ENCODE measurements at places on chromosomes 12 and 14.

DNA sequence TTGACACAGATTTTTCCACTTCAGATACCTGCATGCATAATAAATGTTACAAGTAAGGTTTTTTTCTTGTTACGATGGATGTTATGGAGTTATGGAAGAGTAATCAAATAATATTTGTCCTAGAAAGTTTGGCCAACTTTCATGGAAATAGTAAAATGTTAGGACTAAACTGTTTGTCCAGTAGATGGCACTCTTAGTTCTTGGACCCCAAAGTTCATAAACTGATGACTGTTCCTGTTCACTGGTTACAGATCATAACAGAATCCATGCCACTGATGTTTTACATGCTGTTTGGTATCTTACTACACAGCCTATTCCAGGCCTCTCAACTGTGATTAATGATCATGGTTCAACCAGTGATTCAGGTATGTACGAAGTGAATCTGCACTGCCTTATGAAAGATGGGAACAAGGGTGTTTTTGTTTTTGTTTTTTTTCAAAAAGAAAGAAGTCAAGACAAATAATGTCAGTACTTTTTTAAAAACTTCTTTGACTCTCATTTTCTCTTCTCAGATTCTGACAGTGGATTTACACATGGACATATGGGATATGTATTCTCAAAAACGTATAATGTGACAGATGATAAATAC lies 48.8 kb upstream of the SLCO1C1 start:
- DNase-seq: no peak

DNA sequence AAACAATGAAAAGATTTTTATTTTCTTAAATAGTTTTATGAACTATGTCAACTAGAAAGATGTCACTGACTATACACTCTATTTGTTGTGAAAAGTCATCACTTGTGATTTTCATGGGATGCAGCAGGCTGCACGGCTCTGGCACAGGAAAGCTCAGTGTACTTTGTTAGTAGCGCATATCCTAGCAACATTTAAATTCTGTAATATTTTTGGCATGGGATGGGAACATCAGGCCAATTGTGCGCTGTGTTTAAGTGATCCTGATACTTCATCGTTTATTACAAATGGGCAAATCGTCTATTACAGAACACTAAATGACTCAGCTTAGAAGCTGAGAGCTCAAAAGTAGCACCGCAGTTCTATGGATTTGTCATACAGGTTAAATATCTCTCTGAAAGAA lies 60.7 kb upstream of the SAV1 start:
- DNase-seq: no peak

GRCh38 chr12:120496413-120497340 lies 764 bp downstream of the DYNLL1 start:
- peak; percentile 24 for DNase-seq

- DNase-seq: no peak
Measured at GRCh38 chr12:82648259-82648909, 38.3 kb upstream of the TMTC2 start.

- DNase-seq: no peak
Measured at GRCh38 chr12:68113644-68114043, 45.9 kb downstream of the IFNG start.

GRCh38 chr14:33678005-33678404 lies 272.9 kb downstream of the EGLN3 start:
- no peak for DNase-seq

DNA sequence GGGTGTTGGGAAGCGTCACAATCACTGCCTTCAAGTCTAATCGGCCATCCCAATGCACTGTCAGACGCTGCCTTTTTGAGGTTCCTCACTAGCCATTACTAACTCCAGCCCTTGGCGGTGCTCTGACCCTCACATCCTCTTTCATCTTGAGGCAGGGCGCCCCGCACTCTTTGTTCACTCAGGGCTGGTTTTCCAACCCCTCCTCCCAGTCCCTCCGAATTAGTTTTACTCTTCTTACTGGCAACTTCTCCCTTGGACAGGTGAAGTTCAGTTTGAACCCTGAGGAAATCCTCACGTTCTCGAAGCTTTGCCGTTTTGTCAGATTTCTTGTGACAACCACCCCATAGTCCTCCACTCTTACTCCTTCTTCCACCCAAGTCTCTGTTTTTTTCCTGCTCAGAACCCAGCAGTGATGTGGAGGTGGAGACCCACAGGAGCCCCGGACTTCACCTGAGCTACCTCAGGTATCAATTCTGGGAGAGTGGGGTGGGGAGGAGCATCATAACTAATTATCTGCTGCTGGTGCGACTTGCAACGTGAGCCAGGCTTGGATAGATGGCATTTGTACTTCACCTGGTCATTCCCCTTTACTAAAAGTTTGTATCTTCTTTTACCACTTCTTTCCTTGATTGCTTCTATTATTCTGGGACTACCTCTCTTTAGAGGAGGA lies 757 bp downstream of the ZC3H10 start:
- DNase-seq: no peak

- DNase-seq: no peak
Measured at GRCh38 chr14:23896609-23897153, 56.9 kb upstream of the DHRS4 start.

GRCh38 chr14:93543766-93544165 lies 113.0 kb downstream of the UNC79 start:
- DNase-seq: no peak

- DNase-seq: no peak
Measured at GRCh38 chr12:114664651-114665320, 19.2 kb downstream of the TBX3 start.

GRCh38 chr14:105401699-105402098 lies 3.4 kb downstream of the TEX22 start:
- DNase-seq: no peak

DNA sequence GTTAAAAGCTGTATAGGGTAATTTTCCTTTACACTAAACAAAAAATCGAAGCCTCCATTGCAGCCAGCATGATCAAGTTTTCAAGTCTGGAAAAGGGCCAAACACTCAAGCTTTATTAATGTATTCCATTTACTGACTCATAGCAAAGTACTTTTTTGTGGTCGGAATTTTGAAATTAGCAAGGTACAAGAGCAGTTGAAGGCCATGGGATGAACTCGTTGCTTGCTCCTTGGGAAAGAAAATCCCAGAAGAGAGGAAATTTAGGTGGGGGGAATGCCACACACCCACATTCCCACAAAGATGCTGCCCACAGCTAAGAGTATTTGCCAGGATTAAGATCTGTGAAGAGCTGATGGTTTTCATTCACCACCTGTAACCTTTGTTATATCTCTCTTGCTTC lies 333.7 kb downstream of the EGLN3 start:
- no peak for DNase-seq

GRCh38 chr12:53173085-53173715 lies 7.3 kb upstream of the ZNF740 start:
- DNase-seq: no peak

GRCh38 chr12:121295746-121296617 lies 527 bp downstream of the CAMKK2 start:
- DNase-seq: peak; percentile 45

DNA sequence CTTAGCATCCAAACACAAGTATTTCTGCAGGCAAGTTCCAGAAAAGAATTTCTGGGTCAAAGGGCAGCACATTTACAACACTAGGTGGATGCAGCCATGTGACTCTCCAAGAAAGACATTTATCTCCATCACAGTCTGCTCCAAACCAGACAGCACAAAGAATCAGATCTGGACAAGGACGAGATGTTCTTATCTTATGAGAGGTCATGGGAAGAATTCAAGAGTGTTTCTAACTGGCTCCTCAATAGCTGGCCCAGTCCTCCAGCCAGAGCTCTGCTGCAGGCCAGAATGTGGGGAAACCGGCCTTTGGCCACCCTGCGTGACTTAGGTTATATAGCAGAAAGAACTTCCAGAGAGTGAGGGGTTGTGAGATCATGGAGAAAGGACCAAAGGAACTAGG lies 17.4 kb downstream of the TMEM119 start:
- no peak for DNase-seq

DNA sequence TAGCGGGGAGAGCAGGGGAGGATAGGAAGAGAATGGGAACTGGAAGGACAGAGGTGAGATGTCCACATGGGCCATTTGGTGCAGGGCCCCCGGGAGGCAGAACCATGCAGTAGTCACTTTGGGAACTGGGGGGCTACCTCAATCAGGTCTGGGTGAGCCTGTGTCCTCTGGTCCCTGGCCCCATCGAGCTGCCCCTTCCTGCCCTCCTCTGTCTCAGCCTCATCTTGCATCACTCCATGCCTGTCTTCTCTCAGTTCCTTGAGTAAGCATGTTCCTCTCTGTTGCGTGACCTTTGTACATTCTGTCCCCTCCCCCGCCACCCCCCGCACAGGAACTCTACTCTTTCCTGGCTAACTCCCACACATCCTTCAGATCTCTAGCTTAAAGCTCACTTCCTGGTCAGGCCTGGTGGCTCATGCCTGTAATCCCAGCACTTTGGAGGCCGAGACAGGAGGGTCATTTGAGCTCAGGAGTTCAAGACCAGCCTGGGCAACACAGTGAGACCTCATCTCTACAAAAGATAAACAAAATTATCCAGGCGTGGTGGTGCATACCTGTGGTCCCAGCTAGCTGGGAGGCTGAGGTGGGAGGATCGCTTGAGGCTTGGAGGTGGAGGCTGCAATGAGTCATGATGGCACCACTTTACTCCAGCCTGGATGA lies 23.2 kb downstream of the FOS start:
- no peak for DNase-seq

- no peak for DNase-seq
Measured at GRCh38 chr14:33026850-33027430, 88.3 kb downstream of the NPAS3 start.

- DNase-seq: no peak
Measured at GRCh38 chr14:36048667-36049066, 127.9 kb downstream of the PTCSC3 start.

- peak; percentile 43 for DNase-seq
Measured at GRCh38 chr14:77024171-77024691, 4.3 kb downstream of the IRF2BPL start.

DNA sequence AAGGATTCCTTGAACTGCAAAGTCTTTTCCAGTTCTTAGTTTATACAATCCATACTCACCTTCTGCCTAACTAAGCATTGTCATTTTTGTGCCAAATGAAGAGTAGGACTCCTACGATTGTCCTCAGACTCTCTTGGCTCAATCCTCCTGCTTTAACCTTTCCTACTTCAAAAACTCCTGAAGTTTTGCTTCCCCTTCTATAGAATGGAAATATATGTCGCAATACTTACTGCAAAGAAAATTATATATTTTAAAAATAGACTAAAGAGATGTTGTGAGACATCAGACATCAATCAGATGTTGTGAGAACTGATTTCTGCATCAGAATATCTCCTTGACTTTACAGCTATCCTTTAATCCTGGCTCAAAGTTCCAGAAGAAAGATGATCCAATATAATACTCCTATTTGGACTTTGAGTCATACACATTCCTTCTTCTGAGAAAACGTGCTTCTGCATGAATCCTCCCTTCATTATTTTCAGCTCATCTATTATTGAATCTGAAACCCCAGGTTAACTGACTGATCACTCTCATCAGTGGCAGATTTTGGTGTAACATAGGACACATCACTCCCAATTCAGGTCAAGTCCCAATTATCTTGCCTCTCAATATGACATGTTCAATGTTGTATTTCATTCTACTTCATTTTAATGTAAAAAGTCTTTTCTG lies 48.8 kb downstream of the A2M start:
- DNase-seq: no peak

GRCh38 chr12:100381379-100381778 lies 24.5 kb downstream of the SLC17A8 start:
- no peak for DNase-seq

DNA sequence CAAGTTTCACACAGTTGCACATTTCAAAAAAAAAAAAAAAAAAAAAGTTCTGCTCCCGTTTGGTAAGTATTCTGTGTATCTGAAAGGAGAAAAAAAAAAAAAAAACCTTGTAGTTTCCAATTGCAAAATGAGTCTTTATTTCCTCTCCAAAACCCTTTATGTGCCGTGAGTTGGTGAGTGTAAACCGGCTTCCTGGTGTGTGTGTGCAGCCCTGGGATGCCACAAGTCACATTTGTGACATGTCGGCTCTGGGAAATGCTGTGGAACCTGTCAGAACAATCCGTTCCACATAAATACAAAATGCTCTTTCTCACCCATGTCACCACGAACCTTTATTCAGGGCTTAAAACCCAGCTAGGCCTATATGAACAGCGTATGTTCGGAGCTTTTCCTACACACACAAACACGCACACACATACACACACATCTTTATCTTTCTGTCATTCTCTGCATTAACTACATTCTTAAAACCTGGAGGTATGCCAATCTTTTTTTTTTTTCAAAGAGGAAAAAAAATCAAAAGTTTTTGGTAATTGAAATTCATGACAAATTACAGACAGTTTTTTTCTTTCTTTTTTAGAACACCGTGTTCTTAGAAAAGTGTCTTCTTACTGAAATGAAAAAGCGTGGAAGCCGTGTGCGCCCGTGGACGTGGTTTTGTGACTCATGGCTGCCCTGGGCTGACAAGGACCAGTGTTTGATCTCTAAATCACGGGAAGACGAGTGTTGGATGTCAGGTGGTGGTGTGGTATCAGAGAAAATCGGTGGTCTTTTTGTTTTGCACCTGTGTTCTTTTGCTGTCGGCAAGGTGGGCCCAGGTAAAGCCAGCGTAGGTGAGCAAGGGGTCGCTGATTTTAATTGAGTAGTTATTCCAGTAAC lies 612.0 kb downstream of the VRK1 start:
- peak; percentile 21 for DNase-seq
